NCI-H460 (cell line): ENCODE measurements at places on chromosomes 1 and 21.

- no peak for DNase-seq
Observed at GRCh38 chr1:223326776-223327175, 37.2 kb downstream of the SUSD4 start.

GRCh38 chr1:243646841-243647240 is 203.2 kb downstream of the AKT3 start:
- no peak for DNase-seq

GRCh38 chr1:112866151-112866550 is 89.8 kb downstream of the SLC16A1 start:
- no peak for DNase-seq

DNA sequence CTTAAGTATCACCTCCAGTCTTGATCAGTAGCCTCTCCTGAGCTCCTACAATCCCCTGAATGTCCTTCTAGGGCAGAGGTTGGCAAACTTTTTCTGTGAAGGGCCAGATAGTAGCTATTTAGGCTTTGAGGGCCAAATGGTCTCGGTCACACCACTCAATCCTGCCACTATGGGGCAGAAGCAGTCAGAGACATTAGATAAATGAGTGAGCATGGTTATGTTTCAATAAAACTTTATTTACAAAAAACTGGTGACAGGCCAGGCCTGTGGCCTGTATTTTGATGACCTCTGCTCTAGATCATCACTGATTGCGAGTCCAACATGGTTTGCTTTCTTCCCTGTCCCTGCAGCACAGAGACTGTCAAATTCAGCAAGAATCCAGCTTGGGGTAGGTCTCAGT is 36.3 kb downstream of the LRP8 start:
- DNase-seq = no peak

- DNase-seq = no peak
Observed at GRCh38 chr1:236869911-236870310, 74.8 kb downstream of the MTR start.

DNA sequence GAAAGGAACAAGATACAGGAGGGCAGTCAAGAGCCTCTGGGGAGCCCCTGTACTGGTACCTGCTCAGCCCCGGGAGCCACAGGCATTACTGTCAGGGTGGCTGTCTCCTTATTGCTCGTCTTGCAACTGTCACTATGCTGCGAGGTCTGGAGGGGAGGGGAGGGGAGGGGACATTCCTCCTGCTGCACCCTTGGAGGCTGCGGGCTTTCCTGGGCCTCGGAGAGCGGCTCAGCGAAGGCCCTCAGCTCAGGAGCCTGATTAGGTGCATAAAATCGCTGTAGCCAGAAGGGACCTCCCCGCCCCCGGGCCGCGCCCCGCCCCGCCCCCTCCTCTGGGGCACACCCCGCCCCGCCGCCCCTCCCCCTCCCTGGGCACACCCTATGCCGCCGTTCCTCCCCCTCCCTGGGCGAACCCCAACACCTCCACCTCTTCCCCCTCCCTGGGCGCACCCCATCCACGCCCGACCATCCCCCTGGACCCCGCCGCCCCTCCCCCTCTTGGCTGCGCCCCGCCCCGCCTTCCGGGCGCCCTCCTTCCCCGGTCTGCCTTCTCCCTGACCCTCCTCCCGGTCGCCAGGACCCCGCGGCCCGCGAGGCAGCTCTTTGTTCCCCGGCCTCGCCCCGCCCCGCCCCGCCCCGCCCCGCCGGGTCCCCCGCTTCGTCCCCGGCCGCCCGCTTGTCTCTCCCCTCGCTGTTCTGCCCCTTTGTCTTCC is 35.5 kb downstream of the CACHD1 start:
- DNase-seq = no peak

- no peak for DNase-seq
Observed at GRCh38 chr1:212007886-212008285, 27.5 kb downstream of the INTS7 start.

DNA sequence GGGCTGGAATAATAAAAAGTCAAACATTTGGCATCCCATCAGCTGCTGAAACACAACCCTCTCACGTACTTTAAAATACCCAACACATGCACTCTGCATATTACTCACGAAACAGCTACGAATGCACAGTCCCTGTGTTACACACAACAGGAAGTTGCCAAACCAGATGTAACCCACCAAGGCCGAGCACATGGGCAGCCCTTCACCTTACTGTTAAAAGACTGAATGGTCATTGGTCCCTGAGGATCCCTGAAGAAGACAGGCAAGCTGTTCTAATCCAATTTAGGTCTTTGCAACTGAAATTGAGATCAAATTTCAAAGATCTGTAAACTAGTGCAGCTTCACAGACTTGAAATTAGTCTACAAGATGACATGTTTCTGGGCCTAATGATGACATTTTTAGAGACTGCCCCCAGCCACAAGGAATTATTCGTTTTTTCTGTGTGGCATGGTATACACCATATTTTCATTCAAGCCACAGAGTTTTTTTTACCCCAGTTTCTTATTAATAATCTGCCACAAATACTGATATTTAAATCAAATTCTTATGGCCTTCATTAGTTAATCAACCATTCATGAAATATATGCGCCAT is 25.6 kb upstream of the IER5 start:
- DNase-seq = no peak

DNA sequence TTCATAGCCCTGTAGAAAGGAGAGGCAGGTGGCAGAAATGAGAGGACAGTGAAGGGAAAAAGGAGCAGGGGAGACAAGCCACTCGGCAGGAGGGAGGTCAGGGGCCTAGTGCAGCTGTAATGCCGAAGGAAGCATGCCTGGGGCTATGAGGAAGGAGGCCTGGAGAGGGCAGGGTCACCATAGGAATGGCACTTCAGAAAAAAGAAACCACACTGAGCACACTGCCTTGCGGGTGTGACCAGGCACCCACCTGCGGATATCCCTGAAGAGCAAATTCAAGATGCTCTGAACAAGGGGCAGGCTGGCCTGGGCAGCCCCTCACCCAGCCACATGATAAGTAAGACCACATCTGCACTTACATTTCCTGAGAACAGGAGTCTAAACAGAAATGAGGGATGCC is 104.7 kb downstream of the JAK1 start:
- DNase-seq = peak; percentile 11

DNA sequence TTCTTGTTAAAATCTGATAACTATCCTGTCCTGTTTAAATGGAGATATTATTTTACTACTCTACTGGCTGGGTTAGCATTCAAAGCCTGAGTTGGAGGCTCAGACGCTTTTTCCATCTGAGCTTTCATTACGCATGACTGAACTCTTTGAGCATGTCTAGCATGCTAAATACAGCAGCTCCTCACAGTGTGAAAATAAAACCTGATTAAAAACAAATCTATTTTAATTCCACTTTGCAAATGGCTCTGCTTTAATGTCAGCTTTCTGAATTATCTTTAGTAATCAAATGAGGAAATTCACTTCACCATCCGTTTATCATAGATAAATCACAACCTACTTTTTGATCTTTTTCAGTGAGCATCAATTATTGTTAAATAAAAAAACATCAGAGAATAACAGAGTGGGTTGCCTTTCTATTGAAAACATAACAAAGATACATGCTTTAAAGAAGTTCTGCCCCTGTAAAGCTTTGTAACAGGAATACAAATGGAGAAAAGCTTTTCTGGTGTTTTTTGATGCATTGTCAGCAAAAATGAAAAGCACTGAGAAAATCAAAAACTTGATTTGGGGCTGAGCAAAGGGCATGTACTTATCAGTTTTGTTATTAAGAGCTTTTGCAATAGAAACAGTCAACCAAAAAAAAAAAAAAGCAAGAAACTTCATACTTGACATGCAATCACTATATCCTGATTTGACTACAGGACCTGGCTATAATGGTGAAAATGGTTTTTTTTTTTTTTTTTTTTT is 3.5 kb upstream of the SPEN start:
- no peak for DNase-seq

DNA sequence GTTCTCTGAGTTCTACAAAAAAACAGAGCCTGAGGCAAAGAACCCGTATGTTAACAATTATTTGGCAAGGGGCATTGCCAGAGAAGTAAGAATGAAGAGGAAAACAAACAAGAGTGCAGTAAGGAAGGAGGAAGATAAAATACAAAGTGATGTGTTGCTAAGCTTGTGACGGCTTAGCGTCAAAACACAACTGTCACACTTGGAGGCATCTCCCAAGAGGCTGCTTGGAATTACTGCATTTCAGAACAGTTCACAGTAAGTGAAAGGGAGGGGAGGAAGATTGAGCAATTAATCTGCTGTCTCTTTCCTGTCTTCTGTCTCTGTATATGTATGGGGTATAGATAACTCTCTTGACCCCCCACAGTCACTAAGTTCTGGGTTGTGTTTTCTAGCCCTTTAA is 1017.0 kb upstream of the TMPRSS15 start:
- peak; percentile 6 for DNase-seq

DNA sequence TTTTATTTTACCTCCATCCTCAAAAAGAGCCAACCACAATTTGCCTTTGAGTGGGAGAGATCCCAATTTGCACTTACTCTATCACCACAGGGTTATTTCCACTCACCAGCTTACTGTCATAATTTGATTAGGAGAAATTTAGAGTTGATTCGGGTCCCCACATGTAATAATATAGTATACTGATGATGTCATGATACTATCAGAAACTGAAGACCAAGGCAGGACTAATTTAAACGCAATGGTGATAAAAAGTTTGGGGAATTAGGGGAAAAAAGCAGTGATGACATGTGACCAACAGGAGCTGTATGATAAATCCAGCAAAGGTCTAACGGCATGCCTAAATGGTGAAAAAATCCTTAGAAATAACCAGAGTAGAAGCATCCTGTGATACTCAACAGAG is 54.4 kb downstream of the TRIM33 start:
- no peak for DNase-seq

DNA sequence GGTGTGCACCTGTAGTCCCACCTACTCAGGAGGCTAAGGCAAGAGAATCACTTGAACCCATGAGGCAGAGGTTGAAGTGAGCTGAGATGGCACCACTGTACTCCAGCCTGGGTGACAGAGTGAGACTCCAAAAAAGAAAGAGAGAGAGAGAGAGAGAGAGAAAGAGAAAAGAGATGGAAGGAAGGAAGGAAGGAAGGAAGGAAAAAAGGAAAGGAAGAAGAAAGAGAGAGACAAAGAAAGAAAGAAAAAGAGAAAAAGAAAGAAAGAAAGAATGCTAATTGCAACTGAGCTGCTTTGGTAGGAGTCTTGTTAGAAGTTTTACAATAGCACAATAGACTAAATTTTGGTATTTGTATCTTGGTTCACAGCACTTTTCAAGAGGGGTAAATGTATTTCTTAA is 25.7 kb downstream of the TESK2 start:
- DNase-seq = no peak
